Breast epithelium (tissue), 4 donors: ENCODE measurements at places on chromosomes 7 and 10.

- DNase-seq = no peak
Observed at GRCh38 chr10:58153751-58154150, 113.9 kb downstream of the IPMK start.

DNA sequence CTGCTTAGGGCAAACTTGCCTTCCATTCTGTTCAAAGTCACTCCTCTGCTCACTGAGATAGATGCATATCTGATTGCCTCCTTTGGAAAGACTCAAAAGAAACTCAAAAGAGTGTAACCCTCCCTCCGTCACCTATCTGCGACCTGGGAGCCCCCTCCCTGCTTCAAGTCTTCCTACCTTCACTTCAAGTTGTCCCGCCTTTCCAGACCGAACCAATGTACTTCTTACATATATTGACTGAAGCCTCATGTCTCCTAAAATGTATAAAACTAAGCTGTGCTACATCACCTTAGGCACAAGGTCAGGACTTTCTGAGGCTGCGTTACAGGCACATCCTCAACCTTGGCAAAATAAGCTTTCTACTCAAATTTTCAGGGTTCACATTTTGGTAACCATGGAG, 77.4 kb upstream of the C1GALT1 start:
- DNase-seq = no peak

DNA sequence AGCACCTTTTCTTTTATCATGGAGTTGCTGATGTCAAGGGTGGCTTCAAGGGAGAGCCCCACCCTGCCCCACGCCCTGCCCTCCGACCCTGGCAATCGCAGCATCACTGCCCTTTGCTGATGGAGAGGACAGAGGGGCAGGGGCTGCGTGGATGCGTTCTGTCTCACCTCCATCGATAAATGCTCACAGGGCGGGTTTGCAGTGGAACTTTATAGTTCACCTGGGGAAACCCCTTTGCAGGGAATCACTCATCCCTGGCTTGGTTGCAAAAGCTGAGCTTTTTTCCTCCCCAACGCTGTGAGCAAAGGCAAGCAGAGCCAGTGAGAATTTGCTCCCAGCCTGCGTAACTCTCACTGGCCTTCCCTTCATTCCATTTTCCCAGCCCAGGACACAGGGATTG, 176.8 kb downstream of the WDR37 start:
- DNase-seq = no peak

GRCh38 chr10:98316170-98316569, 48.2 kb upstream of the LOXL4 start:
- DNase-seq = no peak

DNA sequence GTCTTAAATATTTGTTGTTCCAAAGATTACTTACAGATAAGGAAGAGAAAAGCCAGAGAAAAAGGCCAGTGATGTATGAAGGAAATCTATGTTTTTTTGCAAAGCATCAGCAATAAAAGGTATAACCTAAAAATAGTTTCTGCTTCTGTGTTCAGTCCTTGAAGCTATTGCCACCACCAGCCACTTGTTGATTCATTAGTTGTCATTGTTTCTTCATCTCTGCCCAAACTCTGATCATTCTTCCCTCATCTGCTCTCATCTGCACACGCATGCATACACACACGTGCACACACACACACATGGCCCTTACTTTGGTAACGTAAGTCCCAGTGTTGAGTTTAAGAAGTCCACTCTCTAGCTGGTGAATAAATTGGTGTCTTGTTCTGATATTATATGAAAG, 540.7 kb downstream of the GATA3 start:
- no peak for DNase-seq

GRCh38 chr7:66326501-66327215, 121.5 kb downstream of the TPST1 start:
- DNase-seq = no peak

- no peak for DNase-seq
Observed at GRCh38 chr10:87090779-87091178, 3.9 kb downstream of the GLUD1 start.

DNA sequence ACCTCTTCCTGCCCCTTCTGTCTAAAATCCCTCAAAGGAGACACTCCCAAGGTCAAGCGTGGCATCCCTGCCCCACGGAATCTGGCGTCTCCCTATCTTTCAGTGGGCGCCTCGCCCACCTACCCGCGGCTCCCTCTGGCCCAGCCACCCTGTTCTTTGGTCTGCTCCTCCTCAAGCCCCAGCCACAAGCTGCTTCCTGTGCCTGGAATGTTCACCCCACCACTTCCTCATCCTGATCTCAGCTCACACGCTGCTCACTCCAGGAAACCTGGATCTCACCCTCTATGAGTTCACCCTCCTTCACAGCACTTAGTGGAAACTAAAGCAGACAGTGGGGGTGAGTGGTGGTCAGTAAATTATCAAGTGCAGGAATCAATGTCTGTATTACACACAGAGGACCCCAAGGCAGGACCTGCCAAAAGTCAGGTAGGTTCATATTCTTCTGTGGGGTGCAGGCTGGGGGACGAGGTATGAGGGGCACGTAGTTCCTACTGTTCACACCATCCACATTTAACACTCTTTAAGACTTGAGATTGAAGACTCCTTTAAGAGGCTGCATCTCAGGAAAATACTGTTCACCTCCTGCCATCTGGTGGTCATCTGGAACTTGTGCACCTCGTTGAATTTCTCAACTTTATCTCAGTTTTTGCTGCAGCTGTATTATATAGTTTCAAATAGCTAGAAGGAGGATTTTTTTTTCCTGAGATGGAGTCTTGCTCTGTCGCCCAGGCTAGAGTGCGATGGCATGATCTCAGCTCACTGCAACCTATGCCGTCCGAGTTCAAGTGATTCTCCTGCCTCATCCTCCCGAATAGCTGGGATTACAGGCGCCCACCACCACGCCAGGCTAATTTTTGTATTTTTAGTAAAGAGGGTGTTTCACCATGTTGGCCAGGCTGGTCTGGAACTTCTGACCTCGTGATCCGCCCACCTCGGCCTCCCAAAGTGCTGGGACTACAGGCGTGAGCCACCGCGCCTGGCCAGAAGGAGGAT, 166.6 kb downstream of the ARHGAP21 start:
- no peak for DNase-seq

DNA sequence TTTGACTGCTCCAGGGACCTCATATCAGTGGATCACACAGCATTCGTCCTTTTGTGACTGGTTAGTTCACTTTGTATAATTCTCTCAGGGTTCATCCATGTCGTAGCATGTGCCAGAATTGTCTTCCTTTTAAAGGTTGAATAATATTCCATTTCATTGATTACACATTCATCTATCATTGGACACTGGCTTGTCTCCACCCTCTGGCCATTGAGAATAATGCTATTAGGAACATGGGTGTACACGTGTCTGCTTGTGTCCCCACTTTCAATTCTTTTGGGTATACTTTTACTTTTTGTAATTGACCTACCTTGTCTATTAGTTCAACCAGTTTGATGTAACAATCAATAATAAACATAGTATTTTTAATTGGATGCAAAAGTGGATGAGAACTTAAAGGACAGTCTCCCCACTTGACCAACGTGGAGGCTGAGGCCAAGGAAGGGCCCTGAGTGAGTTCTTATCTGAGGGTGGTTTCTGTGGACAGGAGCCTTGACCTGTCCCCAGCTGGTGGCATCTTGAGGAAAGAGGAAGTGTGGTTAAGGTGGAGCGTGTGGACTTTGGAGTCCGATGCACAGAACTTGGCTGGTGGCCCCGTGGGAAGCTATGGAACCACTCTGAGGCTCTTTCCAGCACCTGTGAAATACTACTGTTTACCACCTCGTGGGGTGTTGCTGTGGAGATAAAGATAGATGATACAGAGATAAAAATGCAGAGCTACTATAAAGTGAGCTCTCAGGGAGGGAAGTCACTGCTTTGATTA, 16.6 kb downstream of the WDFY4 start:
- no peak for DNase-seq

GRCh38 chr10:12503311-12503710, 154.0 kb downstream of the CAMK1D start:
- no peak for DNase-seq

DNA sequence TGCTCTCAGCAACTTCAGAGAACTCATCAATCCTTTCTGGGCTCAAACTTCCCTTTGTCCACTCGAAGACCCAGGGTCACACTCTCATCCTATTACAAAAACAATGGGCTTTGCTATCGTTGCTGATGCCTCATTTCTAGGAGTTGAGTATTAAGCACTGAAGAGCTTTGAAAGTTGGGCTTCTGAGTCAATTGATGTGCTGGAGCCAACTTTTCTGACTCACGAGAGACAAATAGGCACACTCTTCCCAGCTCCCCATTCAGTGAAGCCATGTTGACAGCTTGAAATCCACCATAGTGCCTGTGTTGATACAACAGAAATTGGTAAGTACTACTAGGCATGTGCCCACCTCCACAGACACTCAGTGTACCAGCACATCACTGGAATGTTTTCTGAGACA, 97.5 kb upstream of the PRSS58 start:
- no peak for DNase-seq

DNA sequence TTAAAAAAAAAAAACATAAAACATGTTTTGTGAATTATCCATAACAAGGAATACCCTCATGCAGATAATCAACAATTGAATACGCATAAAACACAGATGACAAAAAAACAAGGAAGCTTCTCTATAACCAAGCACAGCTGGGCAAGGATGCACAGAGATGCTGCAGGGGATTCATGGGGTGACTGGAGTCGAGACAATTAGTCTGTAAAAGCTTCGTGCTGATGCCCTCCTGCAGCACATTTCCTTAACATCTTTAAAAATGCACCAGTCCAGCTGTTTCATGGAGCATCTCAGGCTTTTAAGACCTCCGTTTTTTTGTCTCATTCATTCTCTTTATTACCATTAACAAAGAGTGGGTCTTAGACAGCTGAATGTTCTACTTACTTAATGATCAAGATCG, 794.0 kb upstream of the C7orf33 start:
- no peak for DNase-seq

DNA sequence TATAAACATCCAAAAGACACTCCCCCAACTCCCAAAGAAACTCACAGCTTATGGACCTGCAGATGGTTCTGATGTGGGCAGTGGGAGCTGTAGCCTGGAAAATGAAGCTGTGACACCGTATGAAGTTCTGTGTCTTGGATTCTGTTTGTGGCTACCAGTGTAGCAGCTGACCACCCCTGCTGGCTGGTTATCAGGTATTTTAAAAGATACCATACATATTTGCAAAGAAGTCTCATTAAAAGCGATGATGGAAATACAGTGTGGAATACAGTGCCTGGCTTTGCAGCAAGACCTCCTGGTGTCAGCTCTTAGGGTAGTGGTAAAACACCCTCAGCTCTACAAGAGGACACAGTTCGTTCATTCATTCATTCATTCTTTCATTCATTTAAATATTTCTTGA, 194.3 kb upstream of the PRKCQ start:
- DNase-seq = no peak

DNA sequence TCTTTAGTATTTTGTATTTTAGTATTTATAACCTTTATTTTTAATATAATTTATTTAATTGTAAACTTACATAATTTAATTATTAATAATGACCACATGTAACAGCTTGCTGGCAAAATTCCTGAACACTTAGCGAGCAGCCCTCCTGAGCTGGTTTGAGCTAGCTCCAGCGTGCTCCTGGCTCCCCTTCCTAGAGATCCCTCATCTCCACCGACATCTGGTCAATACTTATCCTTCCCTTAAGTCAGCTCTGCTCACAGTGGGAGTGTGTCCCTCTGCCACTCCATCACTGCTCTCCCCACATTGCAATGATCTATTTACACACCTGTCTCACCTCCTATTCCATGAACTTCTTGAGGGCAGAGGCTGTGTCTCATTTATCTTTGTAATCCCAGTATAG, 20.6 kb upstream of the TBXAS1 start:
- DNase-seq = no peak

DNA sequence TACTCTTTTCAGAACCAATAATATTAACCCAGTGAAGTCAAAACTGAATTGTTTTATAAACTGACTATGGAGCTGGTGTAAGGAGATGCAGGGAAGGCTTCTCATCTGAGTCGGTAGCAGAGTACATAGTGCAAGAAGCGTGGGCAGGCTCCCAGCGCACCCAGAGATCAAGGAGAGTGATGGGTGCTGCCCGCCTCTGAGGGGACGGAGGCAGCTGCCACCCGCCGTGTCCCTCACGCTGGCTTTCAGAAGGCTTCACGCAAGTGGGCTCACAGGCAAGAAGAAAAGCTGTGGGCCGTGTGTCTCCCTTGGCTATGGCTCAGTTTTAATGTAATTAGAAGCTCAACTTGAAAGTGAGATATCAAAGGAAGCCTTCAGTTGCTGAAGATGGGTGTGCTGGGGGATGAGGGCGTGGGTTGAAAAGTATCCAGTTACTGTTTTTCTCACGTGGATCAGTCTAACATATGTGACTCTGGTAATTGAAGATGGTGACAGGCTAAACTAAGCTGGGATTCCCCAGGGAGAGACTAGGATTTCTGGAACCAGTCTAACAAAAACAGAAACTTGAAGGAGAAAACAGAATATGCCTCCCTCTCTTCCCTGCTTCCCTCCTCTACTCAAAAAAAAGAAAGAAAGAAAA, 159.9 kb downstream of the MGMT start:
- no peak for DNase-seq

DNA sequence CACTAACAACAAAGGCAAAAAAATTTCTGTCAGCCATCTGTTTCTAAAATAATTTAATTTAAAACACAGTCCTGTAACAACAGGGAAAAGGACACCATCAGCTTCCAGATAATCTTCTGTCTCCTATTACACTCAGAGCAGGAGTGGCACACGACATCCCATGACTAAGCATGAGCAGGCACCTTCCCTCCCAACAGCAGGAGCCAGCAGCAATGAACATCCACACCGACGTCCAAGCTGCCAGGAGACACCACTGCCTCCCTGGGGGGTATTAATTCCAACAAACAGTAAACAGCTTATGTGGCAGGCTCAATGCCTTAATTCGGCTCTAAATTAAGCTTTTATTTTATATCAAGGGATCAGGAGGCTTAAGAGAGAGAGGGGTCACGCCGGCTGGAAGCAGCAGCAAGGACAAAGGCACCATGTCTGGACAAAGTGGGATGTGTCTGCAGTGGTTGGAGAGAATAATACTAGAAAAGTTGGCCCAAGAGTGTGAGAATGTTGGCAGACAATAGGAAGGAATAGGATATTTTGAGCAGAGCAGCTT, 45.7 kb downstream of the KIAA1549 start:
- DNase-seq = no peak

GRCh38 chr7:12638851-12639456, 48.5 kb upstream of the ARL4A start:
- DNase-seq = no peak

DNA sequence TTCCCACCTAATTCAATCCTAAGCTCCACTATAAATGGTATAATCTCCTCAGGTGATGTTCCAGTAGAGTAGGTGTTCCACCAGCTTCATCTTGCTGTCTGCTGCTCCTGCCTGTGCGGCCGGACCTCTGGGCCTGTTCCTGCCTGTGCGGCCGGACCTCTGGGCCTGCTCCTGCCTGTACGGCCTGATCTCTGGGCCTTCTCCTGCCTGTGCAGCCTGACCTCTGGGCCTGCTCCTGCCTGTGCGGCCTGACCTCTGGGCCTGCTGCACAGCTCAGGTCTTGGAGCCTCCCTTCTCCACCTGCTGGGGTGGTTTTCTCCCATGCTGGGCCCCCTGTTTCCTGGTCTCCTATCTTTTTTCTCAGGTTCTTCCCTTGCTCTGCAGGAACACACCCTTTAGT, 117.8 kb downstream of the USP6NL start:
- DNase-seq = no peak
